ENCODE measurements at places on chromosomes 1 and 21.

- no peak for DNase-seq
Measured at GRCh38 chr1:53137729-53138128, 4.7 kb downstream of the SLC1A7 start.

DNA sequence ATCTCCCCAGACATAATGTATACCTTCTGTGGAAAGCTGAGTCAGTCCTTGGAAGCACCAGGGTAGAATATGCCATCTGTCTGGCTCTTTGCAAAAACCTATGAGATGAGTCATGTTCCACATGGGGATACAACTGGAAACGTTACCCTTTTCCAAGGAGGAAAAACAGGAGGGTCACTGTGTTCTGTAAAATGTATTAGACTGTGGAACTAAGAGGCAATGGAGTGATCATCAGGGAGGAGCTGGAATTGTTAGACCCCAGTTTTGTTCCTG lies 16.1 kb upstream of the PSMD4 start:
- DNase-seq = no peak

- no peak for DNase-seq
Measured at GRCh38 chr1:154752273-154753030, 117.6 kb downstream of the KCNN3 start.

- DNase-seq = no peak
Measured at GRCh38 chr1:109912214-109912861, 1.7 kb downstream of the CSF1 start.

- DNase-seq = no peak
Measured at GRCh38 chr1:90831910-90832309, 114.8 kb upstream of the BARHL2 start.

GRCh38 chr1:2001773-2002411 lies 1.7 kb downstream of the CFAP74 start:
- no peak for DNase-seq

GRCh38 chr1:9270290-9270883 lies 22.3 kb upstream of the SPSB1 start:
- DNase-seq = no peak

GRCh38 chr1:179369751-179370341 lies 4.1 kb downstream of the AXDND1 start:
- DNase-seq = no peak

- DNase-seq = no peak
Measured at GRCh38 chr21:44054710-44055109, 42.6 kb downstream of the TRAPPC10 start.

- no peak for DNase-seq
Measured at GRCh38 chr1:42657201-42657600, 1.0 kb upstream of the PPIH start.

GRCh38 chr1:198096390-198096789 lies 60.4 kb upstream of the NEK7 start:
- DNase-seq = no peak

DNA sequence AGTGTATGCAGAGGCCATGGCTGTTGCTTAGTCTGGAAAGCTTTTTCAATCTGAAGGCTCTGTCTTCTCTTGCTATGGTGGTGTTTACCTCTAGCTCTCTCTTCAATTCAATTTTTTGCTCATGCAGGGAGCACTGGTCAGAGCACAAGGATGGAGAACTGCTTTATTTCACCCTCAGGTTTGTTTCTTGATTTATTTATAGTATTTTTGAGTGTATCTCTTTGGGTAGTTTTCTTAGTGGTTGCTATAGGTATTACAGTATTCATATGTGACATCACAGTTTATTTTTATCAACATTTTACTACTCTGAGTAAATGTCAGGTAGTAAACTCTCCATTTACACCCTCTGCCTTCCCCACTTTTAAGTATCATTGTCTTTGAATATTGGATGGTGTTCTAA lies 147.9 kb downstream of the RASAL2 start:
- DNase-seq = no peak

DNA sequence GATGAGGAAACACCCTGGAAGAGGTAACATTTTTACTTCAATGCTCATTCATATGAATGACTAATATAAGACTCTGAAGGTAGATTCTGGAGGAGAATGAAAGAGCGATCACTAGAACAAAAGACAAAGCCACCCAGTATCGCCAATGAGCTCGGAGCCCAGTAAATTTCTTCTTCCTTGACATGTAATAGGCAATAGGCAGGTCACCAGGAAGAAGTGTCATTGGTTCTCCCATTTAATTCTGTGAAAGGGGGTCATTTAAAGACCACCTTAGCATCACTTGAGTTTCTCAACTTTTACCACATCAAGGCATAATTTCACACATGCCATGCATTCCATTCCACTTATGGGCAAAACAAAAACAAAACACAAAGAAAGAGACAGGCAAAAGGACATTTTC lies 7.9 kb downstream of the TNFSF18 start:
- no peak for DNase-seq

DNA sequence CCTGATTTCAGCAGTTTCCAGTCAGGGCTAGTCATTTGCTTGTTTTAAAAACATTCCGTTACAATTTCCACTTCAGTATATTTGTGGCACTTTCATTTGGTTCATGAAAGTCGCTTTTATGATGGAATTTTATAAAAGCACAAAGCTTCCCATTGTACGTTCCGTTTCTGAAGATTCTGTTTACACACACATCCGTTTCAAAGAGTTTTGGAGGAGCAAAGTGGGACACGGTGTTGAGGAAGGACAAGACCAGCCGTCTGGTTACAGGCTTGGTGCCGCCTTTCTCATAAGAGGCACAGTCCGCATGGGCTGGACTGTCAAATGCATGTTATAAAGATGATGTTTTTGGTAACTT lies 60.3 kb downstream of the FAAP20 start:
- DNase-seq = no peak

DNA sequence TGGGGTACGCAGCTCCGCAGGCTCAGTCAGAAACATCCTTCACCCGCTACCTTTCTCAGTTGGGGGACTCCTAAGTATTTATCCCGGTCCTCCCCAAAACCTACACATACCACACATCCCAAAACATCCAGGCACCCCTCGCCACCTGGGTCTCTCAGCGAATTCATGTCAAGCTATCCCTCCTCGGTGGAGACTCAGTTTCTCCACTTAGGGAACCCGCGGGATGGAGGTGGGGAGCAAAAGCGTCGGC lies 1.3 kb upstream of the ZBTB7B start:
- DNase-seq = no peak

GRCh38 chr1:155254228-155254713 lies 1.0 kb downstream of the ENTREP3 start:
- no peak for DNase-seq

DNA sequence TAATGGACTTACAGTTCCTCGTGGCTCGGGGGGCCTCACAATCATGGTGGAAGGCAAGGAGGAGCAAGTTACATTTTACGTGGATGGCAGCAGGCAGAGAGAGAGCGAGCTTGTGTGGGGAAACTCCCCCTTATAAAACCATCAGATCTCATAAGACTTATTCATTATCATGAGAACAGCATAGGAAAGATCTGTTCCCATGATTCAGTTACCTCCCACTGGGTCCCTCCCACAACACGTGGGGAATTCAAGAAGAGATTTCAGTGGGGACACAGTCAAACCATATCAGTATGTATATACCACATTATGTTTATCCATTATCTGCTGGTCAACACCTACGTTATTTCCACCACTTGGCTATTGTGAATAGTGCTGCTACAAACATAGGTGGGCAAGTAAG lies 352.3 kb upstream of the B3GALT2 start:
- no peak for DNase-seq

DNA sequence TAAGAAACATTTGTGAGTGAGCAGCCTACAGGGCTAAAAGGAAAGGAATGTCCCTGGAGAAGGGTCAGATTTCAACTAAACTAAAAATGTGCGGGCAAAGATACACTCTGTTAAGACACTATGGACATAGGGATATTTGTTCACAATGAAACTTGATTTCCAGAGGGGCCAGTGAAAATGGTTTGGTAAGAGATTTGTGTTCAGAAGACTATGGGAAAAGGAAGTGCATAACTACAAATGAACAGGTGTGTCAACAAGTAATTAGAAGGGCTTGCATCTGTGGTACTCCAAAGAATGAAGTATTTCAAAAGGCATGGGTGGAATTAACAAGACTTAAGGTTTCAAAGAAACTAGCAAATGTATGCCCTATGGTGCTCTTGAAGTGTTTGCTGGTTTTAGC lies 60.4 kb downstream of the NME7 start:
- DNase-seq = no peak

- DNase-seq = no peak
Measured at GRCh38 chr1:81213279-81213678, 587.5 kb upstream of the ADGRL2 start.

- DNase-seq = no peak
Measured at GRCh38 chr1:231715816-231716722, 89.5 kb downstream of the DISC1 start.

GRCh38 chr21:36606983-36607325 lies 92.0 kb upstream of the SIM2 start:
- no peak for DNase-seq

DNA sequence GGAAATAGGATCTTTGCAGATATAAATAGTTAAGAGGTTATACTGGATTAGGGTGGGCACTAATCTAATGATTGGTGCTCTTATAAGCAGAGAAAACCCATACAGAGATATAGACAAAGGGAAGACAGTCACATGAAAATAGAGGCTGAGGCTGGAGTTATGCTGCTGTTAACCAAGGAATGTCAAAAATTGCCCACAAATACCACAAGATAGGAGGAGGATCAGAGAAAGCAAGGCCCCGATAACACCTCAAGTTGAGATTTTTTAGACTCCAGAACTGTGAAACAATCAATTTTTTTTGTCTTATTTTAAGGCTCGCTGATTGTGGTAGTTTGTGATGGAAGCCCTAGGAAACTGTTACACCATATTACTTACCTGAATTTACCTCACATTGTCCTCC lies 513.2 kb downstream of the COL11A1 start:
- no peak for DNase-seq

DNA sequence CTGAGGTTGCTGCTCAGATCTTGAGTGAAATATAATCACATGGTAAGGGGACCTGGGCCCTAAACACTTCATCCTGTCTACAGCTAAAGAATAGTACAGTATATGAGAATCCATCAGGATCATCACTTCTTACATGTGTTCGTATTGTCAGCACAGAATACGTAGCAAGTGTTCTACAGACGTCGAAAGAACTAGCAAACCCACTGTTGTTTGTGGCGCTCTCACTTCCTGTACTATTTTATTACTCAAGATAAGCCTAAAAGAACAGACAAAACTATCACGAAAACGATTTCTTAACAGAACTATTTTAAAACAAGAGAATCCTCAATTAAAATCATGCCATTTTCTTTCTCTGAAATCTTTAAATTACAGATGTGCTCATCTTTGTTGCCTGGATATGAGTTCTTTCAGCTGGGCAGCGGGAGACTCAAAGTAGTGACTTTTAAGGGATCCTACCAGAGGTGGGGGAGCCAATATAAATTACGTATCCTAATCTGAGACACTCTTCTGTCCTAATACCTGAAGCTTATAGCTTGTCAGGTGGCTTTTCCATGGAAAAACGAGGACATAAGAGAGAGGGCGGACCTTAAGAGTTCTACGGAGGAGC lies 724 bp downstream of the ST7L start:
- DNase-seq = no peak

DNA sequence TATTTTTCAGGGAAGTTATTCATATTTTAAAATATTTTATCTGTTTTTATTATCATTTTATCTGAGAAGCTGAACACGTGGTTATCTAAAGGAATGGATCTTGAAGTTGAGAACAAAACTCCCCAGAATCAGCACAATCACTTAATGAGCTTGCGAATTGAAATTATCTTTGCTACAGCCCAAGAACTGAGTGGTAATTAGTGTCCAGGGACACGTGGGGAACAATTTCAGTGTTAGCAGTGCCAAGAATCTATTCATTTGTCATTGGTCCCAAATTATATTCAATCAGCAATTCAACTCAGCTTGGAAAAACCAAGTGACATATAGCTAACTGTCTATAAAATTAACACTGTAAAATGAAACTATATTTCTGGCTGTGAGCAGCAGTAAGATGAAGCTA lies 197.6 kb upstream of the UBE2U start:
- no peak for DNase-seq

DNA sequence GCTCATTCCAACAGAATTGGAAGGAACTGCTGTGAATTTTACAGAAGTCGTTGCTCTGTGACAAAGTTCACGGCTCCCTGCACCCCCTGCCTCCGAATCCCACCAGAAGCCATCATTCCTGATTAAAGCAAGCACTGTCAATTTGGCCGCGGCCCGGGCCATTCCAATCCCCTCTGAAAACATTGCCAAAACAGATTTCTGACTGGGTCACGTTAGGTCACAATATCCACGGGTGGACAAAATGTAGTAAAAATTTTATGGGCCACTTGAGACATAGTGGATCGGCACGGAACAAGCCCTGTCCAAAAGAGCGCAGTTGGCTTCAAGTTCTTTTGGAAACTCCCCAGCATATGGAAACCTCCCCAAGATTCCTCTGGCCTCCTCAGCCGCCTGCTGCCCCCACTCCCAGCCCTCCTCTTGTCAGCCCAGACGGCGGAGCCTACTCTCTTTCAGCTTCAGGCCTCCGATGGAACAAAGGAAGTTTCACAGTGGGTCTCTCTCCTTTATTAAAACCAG lies 67.2 kb upstream of the IFNAR2 start:
- DNase-seq = no peak

DNA sequence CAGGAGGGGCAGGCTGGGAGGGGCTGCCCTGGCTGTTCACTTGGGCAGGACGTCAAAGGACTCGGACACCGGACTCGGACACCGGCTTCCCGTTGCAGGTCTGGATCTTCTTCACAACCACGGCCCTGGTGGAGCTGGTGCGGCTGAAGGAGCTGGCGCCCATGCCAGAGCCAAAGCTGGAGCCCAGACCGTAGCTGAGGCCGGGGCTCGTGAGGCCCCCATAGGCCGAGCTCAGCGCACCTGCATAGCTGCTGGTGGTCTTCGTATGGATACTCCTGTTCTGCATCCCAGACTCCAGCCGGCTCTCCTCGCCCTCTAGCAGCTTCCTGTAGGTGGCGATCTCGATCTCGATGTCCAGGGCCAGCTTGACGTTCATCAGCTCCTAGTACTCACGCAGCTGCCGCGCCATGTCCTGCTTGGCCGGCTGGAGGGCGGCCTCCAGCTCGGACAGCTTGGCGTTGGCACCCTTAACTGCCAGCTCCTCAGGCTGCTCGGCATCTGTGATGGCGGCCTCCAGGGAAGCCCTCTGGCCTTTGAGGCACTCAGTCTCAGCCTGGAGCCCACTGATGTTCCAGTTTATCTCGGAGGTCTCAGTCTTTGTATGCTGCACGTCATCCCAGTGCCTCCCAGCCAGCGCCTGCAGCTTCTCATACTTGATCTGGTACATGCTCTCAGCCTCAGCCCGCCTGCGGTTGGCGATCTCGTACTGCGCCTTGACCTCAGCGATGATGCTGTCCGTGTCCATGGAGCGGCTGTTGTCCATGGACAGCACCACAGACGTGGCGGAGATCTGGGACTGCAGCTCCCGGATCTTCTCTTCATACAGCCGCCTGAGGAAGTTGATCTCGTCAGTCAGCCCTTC lies 15.1 kb upstream of the KLF17 start:
- DNase-seq = no peak

Data from activated naive CD4-positive, alpha-beta T cell (primary cell).